Stimulated activated CD8-positive, alpha-beta memory T cell treated with anti-CD3 and anti-CD28 coated beads, Interleukin-4, amount 100 ng/mL, for 1 hour (primary cell): ENCODE measurements at places on chromosomes 3 and 15.

- no peak for DNase-seq
Measured at GRCh38 chr3:125033616-125034015, 22.2 kb downstream of the HEG1 start.

DNA sequence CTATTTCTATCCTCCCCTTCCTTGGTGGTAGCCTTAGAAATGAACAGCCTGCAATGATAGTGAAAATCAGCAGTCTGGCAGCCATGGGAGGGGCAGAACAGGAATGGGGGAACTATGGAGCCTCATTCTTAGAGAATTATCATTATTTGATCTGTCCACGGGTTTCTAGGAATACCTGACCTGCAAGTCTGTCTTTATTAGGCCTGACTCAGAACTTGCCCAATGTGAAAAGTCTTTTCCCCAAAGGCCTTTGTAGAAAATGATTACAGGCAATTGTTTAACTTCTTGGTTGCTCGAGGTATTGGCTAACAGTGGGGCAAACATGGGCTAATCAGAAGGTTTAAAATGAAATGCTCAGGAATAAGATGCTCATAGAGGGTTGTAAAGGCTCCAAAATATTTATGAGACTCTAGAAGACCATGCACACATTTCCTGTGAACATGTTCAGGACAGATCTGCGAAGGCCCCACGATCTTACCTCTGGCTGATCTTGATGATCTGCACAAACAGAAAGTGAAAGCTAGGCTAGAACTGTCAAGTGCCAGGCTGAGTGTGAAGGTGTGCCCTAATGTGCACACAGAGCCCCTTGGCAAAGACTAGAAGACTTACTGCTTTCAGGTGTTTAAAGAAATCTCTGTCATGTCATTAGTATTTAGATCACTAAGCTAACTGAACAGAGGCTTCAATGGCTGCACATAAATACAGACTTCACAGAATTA, 39.6 kb upstream of the LAMP3 start:
- DNase-seq = no peak

DNA sequence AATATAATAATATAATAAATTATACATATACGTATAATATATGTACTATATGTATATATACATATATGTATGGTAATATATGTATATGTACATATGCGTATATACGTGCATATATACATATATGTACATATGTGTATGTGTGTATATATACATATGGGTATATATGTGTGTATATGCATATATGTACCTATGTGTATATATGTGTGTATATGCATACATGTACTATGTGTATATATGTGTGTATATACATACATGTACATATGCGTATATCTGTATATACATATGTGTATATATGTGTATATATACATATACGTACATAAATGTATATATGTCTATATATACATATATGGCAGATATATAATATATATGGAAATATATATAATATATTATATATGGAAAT, 74.8 kb upstream of the ST3GAL6 start:
- DNase-seq = no peak

- DNase-seq = no peak
Measured at GRCh38 chr3:193620057-193620456, 27.0 kb downstream of the OPA1 start.

DNA sequence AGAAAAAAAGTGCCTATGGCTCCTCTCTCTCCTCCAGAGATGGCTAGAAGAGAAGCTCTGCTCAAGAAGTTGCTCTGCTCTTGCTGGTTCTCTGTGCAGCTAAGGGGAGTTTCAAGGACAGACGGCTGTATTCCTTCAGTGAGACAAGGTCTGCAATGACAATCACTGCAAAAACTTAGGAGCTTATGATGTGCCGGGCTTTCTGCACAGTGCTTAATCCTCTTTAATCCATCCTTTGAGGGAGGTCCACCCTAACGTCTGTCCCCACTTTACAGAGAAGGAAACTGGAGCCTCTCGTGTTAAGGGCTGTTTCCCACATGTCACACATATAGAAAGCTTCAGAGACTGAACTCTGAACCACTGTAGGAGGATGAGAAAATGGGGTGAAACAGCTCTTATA, 260.6 kb downstream of the MEX3B start:
- no peak for DNase-seq
